ENCODE measurements at places on chromosomes 11 and 22. TPM values are rescaled to one million over a fixed set of nuclear protein-coding genes. Genes with fewer than 3 reads are reported as not detected.

The RASGRP2 gene
- total RNA-seq = 3.5 TPM

The PHOX2A gene
- not detected for total RNA-seq

The RFPL2 gene
- not detected for total RNA-seq

The CSF2RB gene
- total RNA-seq = 0.31 TPM

The CST6 gene
- not detected for total RNA-seq

The PKNOX2 gene
- not detected for total RNA-seq

The KCNE3 gene
- total RNA-seq = not detected

The OR4A16 gene
- total RNA-seq = not detected

The KCNC1 gene
- total RNA-seq = not detected

The OR56A1 gene
- total RNA-seq = not detected

The OR2D2 gene
- total RNA-seq = not detected

The PDE2A gene
- total RNA-seq = 0.37 TPM

The DHCR7 gene
- 87.3 TPM for total RNA-seq

The MFRP gene
- total RNA-seq = not detected

The XKR3 gene
- total RNA-seq = not detected

The TRIM51 gene
- total RNA-seq = not detected

The APOBEC3B gene
- total RNA-seq = 3.4 TPM

The MMP7 gene
- not detected for total RNA-seq

The DEPDC7 gene
- total RNA-seq = 3.4 TPM

The RFPL1 gene
- total RNA-seq = not detected

The MS4A3 gene
- not detected for total RNA-seq

The ABCG4 gene
- 0.12 TPM for total RNA-seq

The ASPHD2 gene
- total RNA-seq = 14.9 TPM

The THY1 gene
- total RNA-seq = not detected

The UCP3 gene
- 0.89 TPM for total RNA-seq

The BDNF gene
- not detected for total RNA-seq

Measured in activated naive CD8-positive, alpha-beta T cell treated with anti-CD3 and anti-CD28 coated beads for 36 hours (primary cell).